Left renal pelvis (tissue), 4 donors: ENCODE measurements at places on chromosomes 7 and 10. TPM values are rescaled to one million over a fixed set of nuclear protein-coding genes. Genes with fewer than 3 reads are reported as not detected.
A peak's percentile ranks its signal among the peaks of the same experiment; 100 is the strongest.

- no peak for DNase-seq
These were observed 30.1 kb downstream of the VPS41 start for GRCh38 chr7:38878694-38879457.

DNA sequence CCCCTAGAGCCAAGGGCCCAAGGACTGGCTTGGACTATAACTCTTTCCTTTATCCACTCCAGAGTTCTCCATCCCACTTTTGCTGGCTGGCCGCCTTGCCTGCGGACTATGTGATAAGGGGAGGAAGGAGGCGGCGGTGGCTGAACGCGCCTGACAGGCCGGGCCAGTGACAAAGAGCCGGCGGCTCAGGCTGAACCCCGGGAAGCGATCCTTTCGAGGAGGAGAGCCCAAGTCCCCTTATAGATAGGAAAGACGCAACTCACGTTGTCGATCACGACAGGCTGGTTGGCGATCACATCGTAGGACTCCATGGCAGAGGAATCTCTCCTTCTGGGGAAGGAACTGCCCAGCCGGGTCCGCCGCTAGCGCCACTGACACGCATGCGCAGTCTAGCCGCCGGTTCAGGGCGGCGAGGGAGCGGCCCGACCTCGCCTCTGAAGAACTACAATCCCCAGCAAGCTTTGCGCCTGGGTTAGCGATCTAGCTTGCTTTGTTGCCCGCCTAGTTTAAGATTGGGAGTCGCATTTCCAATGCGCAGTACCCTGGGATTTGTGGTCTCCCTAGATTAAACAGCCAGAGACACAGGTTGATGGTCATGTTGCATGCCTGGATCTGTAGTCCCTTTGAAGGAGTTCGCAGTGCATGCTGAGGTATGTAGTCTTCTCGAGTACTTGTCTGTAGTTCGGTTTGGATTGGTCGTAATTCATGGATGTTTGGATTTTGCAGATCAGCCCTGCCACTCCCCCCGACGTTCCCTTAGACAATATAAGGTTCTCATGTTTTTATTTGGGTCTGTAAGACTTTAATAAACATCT, at the start of gene ACTR1A:
Gene ACTR1A, minus strand, starts transcription at position 376 of the 815 bp plus-strand sequence. Its CDS starts 65 bp downstream, at position 311.
- peak; percentile 97 for DNase-seq

DNA sequence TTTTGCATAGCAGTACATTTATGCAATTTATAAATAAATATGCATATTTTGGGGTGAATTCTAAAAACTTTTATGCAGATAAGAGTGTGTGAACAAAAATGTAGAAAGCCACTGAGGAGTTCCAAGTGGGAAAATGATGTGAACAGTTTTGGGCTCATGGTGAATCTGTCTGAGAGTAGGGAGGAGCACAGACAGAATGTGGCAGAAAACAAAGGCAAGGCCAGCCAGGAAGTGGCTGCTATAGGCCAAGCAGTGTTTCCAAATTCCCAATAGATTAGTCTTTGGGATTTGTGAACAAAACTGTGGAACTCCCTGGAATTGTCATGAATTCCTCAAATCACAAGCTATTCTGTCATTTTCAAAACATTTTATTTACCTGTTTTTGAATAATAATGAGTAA, 73.6 kb upstream of the AMPH start:
- DNase-seq: no peak

The FAM13C gene
- polyA plus RNA-seq: 8.0 TPM

The CYP3A5 gene
- 1.7 TPM for polyA plus RNA-seq

DNA sequence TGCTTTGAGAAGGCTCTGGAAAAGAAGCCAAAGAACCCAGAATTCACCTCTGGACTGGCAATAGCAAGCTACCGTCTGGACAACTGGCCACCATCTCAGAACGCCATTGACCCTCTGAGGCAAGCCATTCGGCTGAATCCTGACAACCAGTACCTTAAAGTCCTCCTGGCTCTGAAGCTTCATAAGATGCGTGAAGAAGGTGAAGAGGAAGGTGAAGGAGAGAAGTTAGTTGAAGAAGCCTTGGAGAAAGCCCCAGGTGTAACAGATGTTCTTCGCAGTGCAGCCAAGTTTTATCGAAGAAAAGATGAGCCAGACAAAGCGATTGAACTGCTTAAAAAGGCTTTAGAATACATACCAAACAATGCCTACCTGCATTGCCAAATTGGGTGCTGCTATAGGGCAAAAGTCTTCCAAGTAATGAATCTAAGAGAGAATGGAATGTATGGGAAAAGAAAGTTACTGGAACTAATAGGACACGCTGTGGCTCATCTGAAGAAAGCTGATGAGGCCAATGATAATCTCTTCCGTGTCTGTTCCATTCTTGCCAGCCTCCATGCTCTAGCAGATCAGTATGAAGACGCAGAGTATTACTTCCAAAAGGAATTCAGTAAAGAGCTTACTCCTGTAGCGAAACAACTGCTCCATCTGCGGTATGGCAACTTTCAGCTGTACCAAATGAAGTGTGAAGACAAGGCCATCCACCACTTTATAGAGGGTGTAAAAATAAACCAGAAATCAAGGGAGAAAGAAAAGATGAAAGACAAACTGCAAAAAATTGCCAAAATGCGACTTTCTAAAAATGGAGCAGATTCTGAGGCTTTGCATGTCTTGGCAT, 4.8 kb downstream of the IFIT2 start:
- DNase-seq: no peak

DNA sequence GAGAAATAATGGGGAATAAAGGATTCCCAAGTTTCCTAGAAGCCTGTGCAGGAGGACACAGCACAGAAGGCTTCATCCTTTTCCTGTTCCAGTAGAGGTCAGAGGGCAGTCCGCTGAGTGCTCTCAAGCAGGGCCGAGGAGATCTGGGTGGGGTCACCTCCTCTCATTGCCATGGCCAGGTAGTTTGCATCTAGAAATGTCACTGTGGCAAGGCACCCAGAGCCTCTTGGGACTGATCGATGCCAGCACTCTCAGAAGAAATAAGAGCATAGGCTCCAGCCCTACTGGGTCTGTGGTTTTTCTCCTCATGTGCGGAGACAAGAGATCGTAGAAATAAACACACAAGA, 7.9 kb downstream of the NUB1 start:
- no peak for DNase-seq

The SPACDR gene
- 3.0 TPM for polyA plus RNA-seq

GRCh38 chr10:132844069-132844809, 58.3 kb upstream of the NKX6-2 start:
- no peak for DNase-seq

DNA sequence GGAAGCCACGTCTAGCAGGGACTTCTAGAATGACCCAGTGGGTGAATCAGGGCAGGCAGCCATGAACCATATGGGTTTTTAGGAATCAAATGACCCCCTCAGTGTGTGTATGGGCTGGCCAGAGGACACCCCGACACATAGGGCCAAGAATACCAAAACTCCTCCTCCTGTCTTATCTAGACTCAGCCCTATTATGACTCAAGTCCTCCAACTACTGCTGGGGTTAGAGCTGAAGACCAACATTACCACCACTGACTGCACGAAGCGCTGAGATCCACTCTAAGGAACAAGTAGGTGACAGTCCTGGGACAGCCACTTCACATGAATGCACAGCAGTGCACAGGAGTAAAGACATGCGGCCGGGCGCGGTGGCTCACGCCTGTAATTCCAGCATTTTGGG, 11.5 kb upstream of the SVOPL start:
- DNase-seq: no peak
